ENCODE measurements at places on chromosomes 2 and 18.
A peak's percentile ranks its signal among the peaks of the same experiment; 100 is the strongest.

- DNase-seq, result no peak
These were observed 45.1 kb downstream of the DHX57 start for GRCh38 chr2:38830526-38831159.

GRCh38 chr2:206189691-206190090 lies 30.0 kb downstream of the EEF1B2 start:
- no peak for DNase-seq

- DNase-seq, result no peak
These were observed 120.3 kb upstream of the SULT1C3 start for GRCh38 chr2:108119492-108119891.

DNA sequence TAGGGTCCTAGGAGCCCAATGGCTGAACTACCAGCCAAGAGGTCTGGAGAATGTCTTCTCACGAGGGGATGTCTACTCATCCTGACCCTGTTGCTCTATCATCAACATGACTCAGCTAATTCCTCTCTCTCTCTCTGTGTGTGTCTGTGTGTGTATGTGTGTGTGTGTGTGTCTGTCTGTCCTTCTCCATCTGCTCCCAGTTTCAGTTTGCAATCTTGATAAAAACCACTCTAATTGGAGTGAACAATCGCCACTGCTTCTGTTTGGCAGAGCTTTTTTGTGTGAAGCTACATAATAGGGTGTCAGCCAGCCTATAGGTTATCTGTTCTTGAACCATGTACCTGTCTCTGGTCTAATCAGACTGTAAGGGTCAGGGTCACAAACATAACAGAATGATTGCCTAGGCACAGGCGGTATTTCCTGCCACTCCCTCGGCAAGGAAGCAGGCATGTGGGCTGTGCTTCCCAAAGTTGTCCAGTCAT lies 219.8 kb downstream of the SH3BP4 start:
- DNase-seq, result peak; percentile 43
